ENCODE measurements at places on chromosomes 12 and 14.
A peak's percentile ranks its signal among the peaks of the same experiment; 100 is the strongest.

- no peak for DNase-seq
These were observed 293 bp downstream of the IFI27L1 start for GRCh38 chr14:94081386-94081820.

GRCh38 chr12:58342736-58343135 lies 401.4 kb downstream of the ATP23 start:
- no peak for DNase-seq

GRCh38 chr12:77947330-77947729 lies 116.6 kb downstream of the NAV3 start:
- DNase-seq = peak; percentile 83

- no peak for DNase-seq
These were observed 3.9 kb upstream of the GPRC5A start for GRCh38 chr12:12887471-12887870.

GRCh38 chr12:42145197-42145549 lies 499 bp upstream of the GXYLT1 start:
- DNase-seq = peak; percentile 11

DNA sequence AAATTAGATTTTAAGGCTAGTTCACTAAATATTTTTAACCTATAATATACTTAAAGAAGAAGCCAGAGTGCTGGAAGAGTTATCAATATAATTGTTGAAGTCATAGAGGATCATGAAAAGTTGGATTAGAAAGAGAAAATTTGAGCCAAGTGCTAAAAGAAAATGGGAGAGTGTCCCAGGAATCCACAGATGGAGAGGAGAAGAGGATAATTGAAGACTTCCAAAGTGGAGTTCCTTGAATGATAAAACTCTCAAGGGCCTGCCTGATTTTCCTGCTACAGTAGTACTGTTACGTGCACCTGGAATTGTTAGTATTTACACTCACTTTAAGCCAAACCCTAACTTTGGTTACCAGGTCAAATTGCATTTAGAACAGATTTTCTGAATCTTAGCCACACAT lies 113.2 kb downstream of the MSRB3 start:
- no peak for DNase-seq
